ENCODE measurements at places on chromosomes 13 and 19.

GRCh38 chr19:14434543-14435319 is 1.6 kb downstream of the PKN1 start:
- no peak for DNase-seq

DNA sequence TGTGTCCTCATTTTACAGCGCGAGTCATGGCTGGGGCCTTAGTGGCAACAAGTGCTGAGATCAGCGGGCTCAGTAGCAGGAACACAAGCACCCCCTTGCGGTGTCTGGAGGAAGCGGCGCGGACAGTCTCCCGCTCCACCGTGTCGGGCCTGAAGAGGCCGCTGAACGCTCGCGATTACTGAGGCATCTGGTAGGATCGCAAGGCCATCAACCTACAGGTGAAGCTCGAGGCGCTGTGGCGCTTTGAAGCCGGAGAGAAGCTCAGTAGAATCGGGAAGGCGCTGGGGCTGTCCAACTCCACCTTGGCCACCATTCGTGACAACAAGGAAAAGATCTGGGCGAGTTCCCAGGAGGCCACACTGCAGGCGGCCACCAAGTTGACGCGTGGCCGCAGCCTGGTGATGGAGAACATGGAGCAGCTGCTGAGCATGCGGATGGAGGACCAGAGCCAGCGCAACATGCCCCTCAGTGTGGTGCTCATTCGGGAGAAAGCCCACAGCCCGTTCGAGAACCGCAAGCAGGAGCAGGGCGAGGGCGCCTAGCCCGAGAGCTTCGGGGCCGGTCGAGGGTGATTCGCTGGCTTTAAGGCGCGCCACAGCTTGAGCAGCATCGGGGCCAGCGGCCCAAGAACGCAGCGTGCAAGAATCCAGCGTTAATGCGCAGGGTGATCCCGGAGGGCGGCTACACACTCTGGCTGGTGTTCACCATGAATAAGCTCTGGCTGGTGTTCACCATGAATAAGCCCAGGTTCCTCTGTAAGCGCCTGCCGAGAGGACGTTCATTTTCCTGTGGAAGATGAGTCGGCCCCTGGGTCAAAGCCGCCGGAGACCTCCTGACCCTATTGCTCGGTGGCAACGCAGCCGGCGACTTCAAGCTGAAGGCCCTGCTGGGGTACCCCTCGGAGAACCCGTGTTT is 8.3 kb upstream of the MZF1 start:
- peak; percentile 84 for DNase-seq

DNA sequence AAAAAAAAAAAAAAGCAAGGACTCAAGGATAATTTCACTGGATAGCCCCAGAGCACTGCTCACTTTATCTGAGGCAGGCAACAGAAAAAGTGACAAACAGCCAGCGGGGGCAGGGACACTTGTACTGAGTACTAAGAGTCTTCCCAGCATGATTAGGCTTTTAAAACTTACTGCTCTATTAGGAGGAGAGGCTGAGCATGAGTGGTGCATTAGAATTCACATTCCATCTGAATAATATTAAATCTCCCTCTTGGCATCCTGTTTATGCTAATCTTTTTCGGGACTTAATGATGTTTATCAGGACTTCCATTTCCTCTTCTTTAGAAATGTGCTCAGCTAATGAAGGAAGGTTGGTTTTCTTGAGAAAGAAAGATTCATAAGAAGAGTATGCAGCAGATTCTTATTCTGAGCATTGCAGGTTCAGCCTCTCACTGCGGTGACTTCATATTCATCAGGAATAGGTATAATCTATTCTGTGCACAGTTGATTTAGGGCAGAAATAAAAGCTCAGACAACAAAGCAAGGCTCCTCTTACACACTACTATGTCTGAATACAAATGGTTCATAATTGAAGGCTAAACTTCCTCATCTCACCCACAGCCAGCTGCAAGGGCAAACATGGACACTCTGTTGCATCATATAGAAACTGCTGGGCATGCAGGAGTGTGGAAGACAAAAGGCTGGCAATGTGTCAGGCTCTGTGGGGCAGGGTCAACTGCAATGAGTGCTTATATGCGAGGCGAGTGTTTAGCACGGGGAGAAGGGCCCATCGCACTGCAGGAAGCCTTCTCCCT is 107.0 kb downstream of the KL start:
- DNase-seq = no peak

GRCh38 chr19:33191501-33191900 is 2.6 kb upstream of the LRP3 start:
- DNase-seq = no peak

- no peak for DNase-seq
These were observed 251.3 kb downstream of the SHISA2 start for GRCh38 chr13:25800523-25800922.

DNA sequence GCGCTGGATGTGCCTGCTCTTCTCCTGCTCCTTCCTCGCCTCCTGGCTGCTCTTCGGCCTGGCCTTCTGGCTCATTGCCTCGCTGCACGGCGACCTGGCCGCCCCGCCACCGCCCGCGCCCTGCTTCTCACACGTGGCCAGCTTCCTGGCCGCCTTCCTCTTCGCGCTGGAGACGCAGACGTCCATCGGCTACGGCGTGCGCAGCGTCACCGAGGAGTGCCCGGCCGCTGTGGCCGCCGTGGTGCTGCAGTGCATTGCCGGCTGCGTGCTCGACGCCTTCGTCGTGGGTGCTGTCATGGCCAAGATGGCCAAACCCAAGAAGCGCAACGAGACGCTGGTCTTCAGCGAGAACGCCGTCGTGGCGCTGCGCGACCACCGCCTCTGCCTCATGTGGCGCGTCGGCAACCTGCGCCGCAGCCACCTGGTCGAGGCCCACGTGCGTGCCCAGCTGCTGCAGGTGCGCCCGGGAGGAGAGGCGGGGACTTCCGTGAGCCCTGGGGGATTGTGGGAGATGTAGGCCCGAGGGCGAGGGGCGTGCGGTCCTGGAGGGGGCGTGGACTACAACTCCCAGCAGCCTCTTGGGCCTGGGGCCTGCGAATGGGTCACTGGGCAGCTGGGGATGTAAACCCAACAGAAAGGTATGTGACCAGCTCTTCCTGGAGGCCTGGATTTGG is 6.7 kb downstream of the KCNJ14 start:
- DNase-seq = no peak

DNA sequence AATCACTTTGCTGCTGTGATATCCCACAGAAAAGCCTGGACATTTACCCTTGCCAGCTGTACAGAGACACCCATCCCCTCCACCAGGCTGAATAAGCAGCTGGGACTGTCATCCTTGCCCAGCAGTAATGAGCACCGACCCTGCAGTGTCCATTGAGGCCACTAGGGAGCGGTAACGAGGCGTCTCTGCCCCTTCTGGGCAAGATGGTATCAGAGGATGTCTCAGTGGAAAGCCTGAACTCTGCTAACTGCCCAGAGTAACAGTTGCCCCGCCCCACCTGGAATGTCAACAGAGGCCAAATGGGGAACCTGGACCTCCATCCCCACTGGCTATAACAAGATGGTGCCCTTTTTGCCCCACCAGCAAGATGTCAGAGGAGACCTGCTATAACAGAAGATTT is 22.8 kb upstream of the CEACAM20 start:
- peak; percentile 10 for DNase-seq

DNA sequence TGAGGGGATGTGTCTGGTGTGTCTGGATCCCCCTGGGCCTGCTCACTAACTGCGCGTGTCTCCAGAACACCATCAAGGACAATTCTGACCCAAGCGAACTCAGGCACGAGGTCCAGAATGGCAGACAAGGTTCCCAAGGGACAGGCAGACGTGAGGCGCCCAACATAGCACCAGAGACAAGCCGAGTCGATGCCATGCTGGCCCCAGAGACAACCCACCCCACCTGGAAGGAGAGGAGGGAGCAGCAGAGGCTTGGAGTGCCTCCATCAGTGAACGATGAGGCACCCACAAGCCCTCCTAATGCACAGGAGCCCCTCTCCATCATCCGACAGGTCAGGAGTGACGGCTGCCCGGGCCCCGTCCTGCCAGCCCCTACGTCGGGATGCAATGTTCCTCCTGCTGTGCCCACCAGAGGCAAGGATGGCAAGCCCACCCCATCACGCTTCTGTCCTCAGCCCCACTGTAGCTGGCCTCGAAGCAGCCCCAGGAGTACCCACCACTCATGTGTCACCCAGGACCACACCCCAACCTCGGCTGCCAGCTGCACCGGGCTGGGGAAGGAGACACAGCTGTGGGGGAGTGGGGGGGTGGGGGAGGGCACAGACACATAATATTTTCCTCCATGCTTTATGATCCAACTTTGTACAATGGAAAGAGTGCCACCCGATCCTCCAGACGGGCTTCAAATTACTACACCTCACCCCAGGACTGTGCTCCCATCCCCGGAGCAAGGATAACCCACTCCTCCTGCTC is 11.8 kb downstream of the AP3D1 start:
- DNase-seq = no peak

GRCh38 chr13:100235311-100235901 is 146.5 kb downstream of the PCCA start:
- DNase-seq = peak; percentile 28

DNA sequence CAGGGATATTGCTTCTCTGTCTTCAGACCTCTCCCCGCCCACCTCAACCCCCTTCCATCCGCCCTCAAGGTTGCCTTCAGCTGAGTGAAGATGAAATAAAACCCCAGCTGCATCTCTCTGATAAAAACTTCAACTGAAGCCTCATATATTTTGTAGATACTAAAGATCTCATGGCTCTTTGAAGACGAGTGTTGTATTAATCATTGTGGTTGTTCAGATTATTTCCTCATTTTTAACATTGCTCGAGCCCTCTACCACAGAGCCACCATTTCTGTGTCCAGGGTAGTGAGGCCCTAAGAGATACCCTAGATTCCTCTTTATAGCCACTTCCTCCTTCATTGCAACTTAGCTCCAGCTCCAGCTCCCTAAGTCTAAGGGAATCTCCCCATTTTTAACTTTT is 312.8 kb upstream of the ZNF507 start:
- no peak for DNase-seq

DNA sequence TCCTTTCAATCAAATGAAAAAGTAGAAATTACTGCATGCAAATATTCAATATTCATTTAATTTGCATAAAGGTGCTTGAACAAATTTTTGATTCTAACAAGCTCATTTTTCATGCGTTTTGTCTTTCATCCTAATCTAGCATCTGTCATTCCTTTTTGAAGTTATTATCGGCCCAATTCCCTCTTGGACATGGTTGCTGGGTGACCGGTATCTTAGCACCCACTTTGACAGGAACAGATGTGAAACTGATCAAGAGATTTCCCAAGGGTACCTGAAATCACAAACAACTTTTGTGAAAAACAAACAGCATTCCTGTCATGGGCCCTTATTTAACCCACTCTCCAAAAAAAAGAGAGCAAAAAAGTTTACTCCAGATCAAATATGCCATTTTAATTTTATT is 13.3 kb downstream of the DACH1 start:
- DNase-seq = no peak

GRCh38 chr13:45950386-45951000 is 98.9 kb upstream of the SIAH3 start:
- no peak for DNase-seq

GRCh38 chr13:81957121-81957520 is 1616.2 kb upstream of the SPRY2 start:
- DNase-seq = no peak

DNA sequence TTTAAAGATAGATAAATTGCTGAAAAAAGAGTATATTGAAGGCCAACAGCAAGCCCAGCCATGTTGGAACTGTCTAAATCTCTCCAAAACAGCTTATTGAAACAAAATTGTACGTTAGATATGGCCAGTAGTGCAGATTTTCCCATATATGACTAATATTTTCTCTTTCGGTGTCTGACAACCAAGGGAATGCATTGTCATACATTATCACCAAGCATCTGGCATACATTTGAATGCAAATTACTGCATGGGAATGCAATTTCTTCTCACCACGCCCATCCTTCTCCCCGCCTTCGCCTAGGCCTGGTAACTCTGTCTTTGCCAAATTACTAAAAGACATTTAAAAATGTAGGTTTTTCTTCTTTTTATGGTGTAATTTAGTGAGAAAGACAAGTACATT is 32.5 kb upstream of the IRS2 start:
- DNase-seq = no peak

DNA sequence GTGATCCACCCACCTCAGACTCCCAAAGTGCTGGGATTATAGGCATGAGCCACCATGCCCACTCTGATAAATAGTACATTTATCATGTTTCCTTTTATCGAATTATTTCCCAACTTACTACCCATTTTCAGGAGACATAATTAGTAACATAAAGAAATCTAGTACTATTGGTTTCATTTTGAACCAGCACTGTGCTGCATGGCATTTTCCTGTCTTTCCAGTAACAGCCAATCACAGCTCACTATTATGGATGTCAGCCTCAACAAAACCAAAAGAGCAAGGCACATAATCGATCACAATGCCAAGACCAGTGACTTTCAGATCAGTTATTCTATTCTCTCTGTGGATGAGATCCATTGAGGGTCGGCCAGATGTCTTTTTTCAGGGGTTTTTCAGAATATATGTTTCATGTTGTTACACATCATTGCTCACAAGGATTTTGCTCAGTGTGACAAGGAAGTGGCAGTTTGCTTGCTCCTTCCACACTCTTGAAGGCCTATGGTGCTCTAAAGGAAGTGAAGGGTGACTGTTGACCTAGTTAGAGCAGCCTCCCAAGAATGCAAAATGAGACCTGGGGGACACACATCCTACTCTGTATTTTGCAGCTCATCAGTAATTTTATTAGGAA is 233.4 kb downstream of the KCNRG start:
- DNase-seq = no peak

- DNase-seq = no peak
These were observed 95.3 kb downstream of the KL start for GRCh38 chr13:33111414-33112110.

DNA sequence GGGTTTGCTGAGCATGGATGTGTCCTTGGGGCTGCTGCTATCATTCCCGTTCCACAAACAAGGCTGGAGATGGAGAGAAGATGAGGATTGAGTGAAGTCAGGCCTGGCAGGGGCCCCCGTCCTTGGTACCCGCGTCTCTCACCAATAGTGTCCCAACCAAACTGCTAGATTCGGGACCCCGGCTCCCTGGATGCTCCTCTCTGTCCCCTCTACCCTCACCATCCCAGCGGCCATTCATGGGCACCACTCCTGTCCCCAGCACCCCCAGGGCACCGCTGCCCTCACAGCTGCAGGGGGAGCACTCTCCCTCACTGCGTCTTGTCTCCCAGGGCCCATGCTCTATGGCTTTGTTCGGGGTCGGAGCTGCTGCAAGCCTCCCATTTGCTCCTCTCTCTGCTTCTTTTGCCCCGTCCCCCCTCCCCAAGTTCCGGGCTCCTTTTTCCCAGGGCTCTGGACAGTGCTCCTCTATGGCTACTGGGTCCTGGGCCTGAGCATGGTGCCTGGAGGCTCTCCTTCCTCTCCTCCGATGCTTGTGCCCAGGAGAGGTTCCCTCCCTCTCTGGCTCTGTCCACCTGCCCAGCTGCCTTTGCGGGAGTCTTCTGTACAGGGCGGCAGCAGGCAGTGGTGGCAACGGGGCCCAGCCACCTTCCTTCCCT is 219.5 kb downstream of the TEX29 start:
- no peak for DNase-seq

DNA sequence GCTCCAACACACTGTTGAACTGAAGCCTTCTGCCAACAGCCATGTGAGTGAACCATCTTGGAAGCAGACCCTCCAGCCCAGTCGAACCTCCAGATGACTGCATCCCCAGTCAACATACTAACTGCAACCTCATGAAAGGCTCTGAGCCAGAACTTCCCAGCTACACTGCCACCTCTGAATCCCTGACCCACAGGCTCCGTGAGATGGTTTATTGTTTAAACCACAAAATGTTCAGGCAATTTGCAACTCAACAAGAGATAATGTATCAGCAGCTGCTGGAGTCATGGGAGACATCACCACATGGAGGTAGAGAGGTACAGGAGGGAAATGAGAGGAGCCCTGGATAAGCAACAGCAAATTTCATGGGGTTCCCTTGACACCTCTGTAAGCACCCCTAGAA is 266.4 kb upstream of the NBEA start:
- DNase-seq = no peak
